NCI-H2107 (cell line): ENCODE measurements at places on chromosomes 12 and 14.

DNA sequence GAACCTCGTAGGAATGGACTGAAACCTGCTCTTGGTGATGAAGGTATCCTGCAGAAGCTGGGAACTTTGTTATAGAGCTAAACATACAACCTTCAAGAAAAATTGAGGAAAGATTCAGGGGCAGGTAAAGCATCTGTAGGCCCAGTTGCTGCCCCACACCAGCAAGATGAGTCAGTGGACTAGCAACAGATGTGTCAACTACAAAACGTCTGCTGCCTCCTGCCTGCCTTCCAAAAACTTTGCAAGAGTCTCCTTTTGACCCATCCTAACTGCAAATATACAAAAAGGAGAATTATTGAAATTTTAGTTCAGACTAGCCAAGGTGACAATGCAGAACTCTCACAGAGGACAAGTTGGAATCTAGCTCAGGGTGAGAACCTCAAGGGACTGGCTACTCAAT, 60.9 kb upstream of the TMTC1 start:
- no peak for DNase-seq

DNA sequence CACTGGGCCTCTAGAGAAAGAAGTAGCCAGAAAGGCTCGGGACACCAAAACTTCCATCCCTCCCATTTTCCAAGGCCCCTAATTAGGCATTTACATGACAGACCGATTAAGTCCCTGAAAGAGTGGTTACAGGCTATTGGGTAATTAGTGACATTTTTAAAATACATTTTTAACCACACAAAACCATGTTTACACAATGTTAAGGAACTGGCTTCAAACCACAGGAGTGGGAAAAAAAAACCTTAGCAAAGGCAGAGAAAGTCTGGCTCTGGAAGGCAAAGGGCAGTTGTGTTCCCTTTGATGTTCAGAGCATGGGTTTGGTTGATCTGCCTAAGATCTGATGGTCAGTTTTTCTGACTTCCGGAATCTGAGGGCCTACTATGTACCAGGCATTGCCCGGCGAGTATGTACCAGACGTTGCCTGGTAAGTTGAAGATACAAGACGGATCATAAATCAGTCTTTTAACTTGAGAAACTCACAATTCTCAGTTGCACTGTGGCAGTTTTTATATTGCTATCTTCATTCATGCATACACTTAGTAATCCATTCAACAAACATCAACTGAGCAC, 576.5 kb downstream of the MED13L start:
- DNase-seq, result no peak

DNA sequence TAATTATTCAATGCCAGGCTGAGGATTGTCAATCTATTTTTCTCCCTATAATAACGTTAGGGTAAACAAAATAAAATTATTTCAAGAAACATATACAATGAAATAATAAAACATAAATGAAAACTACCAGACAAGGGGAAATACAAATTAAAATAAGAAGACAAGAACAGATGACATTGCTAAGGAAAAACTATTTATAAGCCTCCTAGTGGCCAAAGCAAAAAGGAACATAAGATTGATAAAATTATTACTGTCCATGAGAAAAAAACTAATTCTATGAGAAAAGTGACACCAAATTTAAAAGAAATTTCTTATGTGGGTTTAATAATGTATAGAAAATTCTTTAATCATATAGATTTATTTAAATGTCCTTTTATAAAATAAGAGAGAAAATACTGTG, 294.7 kb downstream of the TTC6 start:
- DNase-seq, result no peak

GRCh38 chr14:101695659-101696058, 65.8 kb upstream of the PPP2R5C start:
- no peak for DNase-seq

GRCh38 chr14:106436310-106436905, 910.0 kb downstream of the TMEM121 start:
- DNase-seq, result peak; percentile 44

GRCh38 chr14:78975734-78976133, 805.6 kb downstream of the NRXN3 start:
- DNase-seq, result no peak

DNA sequence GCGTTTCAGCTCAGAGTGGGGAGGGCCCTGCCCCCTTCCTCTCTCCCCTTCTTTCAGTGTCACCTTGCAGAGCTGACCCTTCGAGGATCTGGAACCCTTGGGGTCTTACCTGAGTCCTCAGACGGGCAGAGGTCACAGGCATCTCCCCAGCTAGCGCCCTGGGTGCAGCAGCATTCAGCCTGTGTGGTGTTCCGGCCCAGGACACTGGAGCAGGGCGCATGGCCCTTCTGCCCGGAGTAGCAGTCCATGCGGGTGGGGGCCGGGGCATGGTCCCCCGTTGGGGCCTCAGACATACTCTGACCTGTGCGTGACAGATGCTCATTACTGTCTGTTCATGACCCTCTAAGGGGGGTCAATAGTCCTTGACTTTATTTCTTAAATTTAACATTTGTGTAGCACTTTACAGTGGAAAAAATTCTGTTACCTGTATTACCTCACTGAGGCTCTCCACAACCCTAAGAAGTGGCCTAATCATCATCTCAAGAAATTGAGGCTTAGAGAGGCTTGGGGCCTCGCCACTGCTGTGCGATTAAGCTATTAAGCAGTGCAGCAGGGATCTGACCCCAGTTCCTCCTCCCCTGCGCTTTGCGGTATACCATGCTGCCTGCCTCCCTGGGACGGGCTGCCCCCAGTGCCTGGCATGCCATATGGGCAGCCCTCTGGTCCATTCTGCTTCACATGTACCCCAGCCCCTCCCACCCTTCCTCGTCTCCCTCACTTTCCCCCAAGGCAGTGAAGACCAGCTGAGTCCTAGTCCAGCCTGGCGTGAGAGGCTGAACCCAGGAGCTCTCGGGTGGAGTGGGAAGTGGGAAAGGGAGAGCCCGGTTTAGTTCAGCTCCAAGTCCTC, 11.5 kb downstream of the ISCA2 start:
- DNase-seq, result no peak

GRCh38 chr12:123840765-123841425, 78.8 kb downstream of the DNAH10 start:
- DNase-seq, result no peak

GRCh38 chr14:72523424-72524294, 370.2 kb downstream of the DPF3 start:
- no peak for DNase-seq

GRCh38 chr14:84036840-84037239, 1493.1 kb upstream of the FLRT2 start:
- DNase-seq, result no peak

DNA sequence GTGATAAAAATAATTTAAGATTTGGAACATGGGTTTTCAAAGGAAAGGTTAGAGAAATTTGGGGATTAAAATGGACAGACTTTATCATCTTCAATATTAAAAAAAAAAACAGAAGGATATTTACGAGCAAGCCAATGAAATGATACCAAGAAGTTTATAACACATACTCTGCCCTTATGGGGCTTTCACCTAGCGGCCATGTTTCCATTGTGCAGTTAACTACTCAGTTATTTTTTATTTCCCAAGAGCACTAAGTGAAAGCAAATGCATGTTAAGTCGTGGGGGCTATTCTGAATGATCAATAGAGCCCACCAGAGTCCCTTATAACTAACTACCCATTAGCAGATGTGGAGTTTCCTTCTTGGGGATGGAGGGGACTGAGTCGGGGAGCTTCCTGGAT, 53.9 kb downstream of the ETV6 start:
- DNase-seq, result no peak

DNA sequence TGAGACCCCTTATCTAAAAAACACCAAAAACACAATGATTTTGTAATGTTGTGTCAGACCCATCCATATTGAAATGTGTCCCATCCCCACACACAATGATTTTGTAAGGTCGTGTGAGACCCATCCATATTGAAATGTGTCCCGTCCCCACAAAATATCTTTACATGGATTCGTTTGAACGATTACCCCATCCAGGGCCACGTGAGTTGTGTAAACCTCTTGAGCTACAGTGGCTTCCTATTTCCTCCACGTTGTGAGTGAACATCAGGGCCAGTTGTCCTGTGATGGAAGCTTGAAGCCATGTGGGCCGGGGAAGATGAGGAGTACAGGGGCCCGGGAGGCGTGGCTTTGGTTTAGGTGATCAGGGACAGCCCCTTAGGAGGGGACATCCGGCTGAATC, 27.0 kb upstream of the ULK1 start:
- no peak for DNase-seq

DNA sequence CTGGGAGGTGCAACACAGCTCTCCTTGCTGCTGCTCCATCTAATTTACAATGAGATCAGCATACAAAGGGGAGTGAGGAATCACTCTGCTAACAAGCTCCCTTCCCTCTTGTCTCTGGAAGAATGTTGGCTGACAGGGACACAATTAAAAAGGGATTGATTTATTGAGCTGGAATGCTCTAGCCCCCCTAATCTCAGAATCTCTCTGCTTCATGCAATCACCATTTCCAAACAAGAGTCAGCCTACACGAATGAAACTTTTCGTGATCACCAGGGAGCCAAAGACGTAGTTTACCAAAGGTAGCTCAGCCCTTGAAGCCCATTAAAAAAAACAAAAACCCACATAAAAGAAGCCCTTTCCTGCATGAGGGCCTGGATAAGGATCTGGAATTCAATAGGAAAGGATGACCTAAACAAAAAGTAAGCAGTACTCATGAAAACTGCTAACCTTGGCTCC, 223.8 kb downstream of the C12orf75 start:
- DNase-seq, result no peak

GRCh38 chr14:54622192-54622958, 55.4 kb downstream of the SAMD4A start:
- DNase-seq, result no peak

DNA sequence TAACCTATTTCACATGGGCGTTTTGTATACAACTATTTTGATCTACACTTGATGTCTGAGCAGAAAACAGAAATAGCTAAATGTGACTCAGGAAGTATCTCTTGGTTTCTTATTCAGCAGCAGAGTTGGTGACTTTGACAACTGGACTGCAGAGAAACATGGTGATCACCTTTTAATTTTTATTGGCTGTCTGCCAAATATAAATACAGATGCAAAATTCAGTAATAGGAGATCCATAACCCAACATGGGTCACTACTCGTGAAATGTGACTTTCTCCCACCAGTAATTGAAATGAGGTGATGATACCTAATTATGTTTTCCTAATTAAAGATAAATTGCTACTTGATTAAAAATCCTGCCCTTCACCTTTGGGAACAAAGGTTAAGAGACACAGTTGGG, 487.1 kb downstream of the NELL2 start:
- no peak for DNase-seq

DNA sequence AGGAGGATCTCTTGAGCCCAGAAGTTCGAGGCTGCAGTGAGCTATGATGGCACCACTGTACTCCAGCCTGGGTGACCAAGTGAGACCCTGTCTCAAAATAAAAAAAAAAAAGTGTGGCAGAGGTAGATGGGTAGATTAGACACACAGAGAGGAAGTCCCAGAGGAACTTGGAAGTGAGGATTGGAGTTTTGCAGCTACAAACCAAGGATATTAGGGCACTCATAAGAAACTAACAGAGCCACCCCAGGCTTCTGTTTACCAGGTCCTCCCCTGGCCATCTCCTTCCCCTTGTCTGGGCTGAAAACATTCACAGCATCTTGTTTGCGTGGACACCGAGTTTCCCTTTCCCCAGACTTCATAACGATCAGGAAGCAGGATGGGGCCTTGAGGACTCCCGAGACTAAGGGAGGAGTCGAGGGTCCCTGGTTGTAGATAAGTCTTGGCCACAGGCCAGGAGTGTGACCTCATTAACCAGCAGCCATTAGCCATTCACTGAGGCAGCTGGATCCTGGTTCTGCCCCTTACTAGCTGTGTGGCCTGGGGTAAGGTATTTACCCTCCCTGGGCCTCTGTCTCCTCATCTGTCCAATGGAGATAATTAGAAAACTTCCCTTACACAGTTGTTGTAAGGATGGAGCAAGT, 2.1 kb downstream of the MAP1LC3B2 start:
- no peak for DNase-seq

DNA sequence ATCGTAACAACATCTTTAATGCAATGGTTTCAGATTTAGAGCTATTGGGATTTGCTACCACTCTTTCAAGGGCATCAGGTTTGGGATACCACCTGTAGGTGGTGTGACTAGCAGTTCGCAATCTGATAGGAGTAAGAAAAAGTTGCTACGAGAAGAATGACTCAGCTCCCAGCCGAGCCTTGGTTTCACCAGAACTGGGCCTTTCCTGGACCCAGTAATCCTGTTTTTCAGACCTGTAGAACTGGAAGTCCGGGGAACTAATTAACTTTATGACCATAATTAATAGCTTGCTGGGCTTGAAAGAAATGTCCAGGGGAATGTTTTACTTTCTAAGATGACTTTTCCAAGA, 770 bp downstream of the ABHD4 start:
- no peak for DNase-seq

DNA sequence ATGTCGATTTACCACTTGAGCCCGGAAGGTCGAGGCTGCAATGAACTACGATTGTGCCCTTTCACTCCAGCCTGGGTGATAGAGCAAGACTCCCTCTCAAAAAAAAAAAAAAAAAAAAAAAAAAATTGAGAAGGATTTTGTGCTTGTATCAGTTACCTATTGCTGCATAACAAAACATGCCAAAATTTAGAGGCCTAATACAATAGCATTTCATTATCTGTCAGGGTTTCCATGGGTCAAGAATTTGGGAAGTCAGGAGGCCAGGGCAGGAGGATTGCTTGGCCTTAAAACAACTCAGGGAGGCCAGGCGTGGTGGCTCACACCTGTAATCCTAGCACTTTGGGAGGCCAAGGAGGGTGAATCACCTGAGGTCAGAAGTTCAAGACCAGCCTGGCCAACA, 4.6 kb upstream of the SLC8B1 start:
- no peak for DNase-seq

DNA sequence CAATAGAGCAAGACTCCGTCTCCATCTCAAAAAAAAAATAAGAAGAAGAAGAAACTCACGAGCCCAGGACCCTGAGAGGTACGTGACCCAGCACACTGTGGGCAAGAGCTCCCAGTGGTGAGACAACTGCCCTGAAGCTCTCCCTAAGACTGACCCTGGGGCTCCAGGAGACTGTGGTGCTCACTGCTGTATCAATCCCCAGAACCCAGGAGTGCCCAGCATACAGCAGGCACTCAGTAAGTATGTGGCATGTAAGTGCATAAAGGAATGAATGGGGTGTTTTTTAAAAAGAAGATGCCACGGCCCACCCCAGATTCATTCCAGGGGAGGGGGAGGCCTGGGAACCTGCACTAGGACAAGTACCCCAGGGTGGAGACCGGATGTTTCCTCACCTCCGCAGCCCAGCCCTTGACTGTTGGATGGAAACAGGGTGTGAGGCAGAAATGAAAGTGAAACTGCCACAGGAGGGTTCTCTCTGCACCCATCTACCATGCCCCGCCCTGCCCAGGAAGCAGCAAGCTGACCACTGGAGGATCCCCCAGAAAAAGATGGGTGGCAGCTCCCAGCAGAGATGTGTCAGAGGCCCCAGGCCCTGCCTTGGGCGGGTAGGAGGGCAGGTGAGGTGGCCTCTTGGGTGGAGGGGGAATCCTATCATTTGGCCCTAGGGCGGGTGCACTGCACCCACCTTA, 12.2 kb downstream of the ITPK1 start:
- peak; percentile 35 for DNase-seq

GRCh38 chr14:102487204-102487577, 22.4 kb downstream of the ANKRD9 start:
- no peak for DNase-seq

- DNase-seq, result no peak
These were observed 8.5 kb downstream of the DHH start for GRCh38 chr12:49086116-49086515.
